T-helper 9 cell (primary cell): ENCODE measurements at places on chromosomes 3 and 15.

DNA sequence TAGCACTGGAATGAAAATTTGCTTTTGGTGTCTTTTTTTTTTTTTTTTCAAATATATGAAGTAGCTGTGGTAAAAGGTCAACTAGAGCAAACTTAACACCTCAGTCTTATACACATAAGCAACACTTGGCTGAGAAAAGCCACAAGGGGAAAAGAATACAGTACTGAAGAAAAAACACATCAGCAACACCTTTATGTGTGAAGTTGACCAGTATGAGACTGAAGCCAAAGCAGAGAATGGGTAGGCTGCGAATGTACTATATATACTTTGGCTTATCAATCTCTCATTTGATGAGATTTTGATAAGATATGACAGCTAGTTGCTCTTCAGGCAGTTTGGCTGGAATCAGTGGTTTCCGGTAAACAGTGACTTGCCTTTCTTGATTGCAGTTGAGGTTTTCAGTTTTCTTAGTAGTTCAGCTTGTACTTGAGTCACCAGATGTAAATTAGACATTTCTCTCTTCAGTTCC is 22.0 kb upstream of the ZCWPW2 start:
- no peak for DNase-seq

DNA sequence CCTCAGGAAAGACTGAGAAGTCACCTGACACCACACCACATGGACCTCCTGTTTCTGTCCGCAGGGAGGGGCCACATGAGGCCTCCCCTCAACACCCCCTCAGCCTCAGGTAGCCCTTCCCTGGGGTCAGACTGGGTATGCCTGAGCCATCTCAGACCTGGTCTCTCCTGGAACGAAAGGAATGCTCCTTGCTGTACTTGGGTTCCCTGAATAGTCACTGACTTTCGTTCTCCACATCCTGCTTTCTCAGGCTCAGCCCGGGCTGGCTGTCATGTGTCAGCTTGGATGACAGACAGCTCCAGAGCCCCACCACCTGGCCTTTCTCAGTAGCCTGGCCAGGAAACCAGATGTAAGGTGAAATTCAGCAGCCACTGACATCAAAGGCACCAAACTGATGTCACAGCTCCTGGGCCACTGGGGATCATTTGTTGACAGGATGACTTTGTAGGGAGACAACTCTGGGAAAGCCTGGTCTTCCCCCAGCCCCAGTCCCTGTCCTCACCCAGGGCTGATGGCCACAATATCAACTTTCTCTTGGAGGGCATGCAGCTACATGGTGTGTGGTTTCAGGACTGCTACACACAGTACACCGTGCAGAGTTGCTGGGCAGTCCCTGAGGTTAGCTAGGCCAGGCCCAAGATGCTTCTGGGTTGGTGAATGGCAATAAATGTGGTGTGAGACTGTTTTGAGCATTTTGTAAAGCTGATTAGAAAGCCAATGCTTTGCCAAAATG is 141.4 kb upstream of the MRPS22 start:
- no peak for DNase-seq

DNA sequence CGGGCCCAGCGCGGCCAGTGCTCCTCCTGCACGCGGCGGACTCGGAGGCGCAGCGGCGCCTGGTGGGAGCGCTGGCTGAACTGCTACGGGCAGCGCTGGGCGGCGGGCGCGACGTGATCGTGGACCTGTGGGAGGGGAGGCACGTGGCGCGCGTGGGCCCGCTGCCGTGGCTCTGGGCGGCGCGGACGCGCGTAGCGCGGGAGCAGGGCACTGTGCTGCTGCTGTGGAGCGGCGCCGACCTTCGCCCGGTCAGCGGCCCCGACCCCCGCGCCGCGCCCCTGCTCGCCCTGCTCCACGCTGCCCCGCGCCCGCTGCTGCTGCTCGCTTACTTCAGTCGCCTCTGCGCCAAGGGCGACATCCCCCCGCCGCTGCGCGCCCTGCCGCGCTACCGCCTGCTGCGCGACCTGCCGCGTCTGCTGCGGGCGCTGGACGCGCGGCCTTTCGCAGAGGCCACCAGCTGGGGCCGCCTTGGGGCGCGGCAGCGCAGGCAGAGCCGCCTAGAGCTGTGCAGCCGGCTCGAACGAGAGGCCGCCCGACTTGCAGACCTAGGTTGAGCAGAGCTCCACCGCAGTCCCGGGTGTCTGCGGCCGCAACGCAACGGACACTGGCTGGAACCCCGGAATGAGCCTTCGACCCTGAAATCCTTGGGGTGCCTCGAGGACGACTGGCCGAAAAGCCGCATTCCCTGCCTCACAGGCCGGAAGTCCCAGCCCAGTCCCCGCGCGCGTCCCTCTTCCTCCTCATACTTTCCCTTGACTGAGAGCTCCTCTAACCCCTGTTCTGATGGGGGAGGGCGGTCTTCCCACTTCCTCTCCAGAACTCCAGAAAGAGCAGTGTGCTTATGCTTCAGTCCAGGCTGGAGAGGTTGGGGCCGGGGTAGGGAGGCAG is 1.4 kb upstream of the IL17RC start:
- DNase-seq: peak; percentile 15

DNA sequence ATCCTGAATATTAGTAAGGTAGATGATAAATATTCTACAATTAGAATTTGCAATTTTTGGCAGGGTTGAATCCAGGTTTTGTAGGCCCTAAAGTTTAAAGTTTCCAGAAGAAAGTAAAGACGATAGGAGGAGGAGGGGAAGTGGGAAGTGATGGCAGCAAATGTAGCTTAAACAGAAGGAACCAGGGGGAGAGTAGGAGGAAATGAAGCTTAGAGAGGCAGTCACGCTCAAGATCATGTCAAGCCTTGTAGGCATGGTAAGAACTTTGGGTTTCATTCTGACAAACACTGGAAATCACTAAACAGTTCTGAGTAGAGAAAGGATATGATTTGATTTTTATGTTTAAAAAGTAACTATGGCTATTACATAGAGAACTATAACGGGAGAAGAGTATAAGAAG is 63.9 kb downstream of the NR2E3 start:
- DNase-seq: no peak

DNA sequence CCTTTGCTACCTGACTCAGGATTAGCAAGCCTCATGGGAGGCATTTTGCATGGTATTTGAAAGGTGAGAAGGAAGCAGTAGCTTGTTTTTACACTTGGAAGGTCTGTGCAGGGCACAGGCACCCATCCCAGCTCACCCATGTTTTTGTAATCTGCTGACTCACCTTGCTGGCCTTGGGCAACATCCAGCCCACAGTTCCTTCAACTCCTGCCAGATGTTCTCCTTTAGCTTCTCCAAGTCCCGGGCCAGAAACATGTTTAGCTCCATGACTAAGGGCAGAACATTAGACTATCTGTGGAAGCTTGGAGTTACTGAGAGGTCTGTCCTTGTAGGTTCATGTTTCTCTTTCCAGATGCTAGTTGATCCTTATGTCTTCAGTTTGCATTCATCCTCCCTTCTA is 12.4 kb upstream of the ZNF770 start:
- DNase-seq: no peak

- DNase-seq: no peak
These were observed 9.7 kb downstream of the TIMP4 start for GRCh38 chr3:12149029-12149428.

DNA sequence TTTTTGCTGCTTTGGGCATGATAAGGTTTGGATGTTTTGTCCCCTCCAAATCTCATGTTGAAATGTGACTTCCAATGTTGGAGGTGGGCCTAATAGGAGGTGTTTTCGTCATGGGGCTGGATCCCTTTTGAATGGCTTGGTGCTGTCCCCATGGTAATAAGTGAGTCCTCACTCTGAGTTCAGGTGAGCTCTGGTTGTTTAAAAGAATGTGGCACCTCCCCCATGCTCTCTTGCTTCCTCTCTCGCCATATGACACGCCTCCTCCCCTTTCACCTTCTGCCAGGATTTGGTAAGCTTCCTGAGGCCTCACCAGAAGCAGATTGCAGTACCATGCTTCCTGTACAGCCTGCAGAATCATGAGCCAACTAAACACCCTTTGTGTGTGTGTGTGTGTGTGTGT is 255.5 kb downstream of the EPHB1 start:
- no peak for DNase-seq

- DNase-seq: no peak
These were observed 145.0 kb downstream of the LRRK1 start for GRCh38 chr15:101063891-101064794.

DNA sequence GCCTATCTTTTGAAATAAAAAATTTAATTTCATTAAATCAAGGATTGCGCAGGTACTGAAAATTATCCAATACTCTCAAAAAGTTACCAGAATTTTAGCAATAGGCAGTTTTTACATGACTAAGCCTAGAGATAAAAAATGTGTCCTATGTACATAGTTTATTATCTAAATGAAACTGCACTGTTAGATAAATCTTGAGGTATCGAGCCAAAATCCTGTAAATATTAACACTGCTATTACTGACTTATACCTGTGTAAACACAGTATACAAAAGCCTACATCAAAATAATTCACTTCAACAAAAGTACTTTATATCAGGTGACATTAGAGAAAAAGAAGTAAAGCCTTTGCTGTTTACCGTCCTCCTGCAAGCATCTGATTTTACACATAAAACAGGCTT is 60.7 kb downstream of the TASOR start:
- DNase-seq: no peak

GRCh38 chr15:67931861-67932260 is 92.0 kb upstream of the RNU6-1 start:
- no peak for DNase-seq

GRCh38 chr3:159761369-159761768 is 227.3 kb upstream of the IL12A start:
- no peak for DNase-seq

- DNase-seq: no peak
These were observed 93.8 kb downstream of the RFTN1 start for GRCh38 chr3:16419640-16420241.

- no peak for DNase-seq
These were observed 1.2 kb upstream of the MLF1 start for GRCh38 chr3:158569794-158570193.

DNA sequence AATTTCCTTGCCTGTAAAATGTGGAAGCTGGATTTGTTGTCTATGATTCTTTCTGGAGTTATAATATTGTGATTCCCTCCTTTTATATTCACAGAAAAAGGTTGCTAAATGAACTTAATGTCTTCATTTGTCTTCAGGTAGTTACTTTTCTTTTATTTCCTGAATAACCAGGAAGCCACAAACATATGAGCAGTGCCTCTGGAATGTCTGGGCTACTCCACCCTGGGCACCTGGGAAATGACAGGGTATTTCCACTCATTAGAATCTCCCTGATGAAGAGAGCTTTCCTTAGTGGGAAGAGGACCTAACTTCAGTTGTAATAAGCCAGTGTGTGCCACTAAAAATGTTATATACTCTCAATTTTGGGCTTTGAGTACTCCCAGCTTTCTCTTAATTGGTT is 3.8 kb upstream of the SLMAP start:
- no peak for DNase-seq

DNA sequence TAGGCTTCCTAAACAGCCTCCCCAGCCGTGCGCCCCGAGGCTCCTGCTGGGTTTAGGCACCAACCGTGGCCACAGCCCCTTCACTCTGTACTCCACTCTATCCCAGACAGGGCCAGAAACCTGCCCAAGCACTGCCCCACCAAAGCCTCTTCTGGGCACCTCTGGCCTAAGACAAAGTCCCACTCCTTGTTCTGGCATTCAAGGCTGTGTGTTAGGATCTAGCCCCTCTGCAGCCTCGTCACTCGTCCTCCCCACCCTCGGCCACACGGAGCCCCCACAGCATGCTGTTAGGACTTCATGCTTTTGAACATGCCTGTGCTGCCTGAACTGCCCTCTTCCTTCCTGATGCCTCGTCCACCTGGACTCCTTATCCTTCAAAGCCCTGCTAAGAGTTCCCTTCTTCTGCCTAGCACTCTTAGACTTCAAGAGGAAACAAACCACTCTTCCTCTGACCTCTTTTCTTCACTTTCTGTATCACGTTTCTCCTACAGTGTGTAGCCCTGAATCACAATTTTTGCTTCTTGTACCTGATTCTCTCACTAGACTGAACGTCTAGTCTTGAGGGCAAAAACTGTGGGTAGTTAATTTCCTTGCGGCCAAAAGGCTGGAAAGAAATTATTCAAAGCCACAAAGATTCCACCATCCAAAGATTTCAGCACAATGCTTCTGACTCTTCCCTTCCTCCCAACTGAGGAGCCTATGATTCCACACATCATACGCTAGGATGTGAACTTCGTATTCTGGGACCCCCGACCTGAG is 28.6 kb downstream of the WNT7A start:
- DNase-seq: no peak

DNA sequence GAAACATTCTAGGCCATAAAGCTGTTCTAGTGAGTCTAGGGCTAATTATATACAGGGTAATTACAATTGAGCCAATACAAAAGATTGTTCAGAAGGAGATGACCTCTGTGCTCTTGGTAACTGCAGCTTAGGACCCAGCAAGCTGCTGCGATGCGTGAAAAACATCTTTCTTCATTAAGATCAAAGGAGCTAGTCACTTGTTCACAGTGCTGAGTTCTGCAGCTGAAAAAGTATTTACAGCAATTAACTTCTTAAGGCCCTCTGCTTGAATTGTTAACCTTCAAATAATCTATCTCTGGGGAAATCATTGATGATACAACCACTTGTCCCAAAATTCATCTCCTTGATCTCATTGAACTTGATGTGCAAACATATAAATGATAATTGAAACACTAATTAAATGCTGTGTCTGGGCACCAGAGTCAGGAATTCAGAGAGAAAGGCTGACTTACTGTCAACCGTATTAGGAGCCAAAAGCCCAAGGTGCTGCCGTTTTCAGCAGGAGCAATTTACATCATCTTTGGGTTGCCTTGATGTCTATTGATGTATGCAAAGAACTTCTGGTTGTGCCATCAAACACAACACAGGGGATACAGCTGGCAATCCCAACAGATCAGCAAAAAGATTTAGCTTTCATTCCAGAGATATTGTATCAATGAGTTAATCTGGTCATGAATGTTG is 213.0 kb downstream of the NECTIN3 start:
- DNase-seq: no peak

- no peak for DNase-seq
These were observed 117.0 kb downstream of the FILIP1L start for GRCh38 chr3:99997293-99997692.

GRCh38 chr3:194189243-194189791 is 53.4 kb downstream of the HES1 start:
- DNase-seq: no peak

- DNase-seq: no peak
These were observed 282.7 kb upstream of the MANF start for GRCh38 chr3:51102396-51102795.

DNA sequence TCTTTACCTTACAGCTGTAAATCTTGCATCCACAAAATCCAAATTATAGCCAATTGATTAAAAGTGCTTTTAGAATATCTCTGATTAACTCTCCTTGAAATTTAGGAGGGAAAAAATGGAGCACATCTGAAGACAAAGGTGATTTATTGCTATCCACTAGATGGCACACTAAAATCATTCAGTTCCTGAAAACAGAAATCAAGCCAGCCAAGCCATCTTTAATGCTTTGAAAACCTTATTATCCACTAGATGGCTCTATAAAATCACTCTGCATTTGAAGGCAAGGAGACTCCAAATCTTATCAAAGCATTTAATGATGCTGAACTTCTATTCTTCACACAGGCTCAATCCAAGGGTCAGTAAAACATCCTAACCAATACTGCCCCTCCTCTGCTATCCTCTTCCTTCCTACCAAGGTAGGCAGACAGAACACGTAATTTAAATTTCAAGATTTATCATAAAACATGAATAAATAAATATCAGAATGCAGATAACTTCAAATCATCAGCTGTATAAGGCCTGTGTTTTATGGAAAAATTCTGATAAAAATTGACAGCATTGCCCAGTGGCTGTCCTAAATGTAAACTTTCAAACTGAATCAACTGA is 48.4 kb downstream of the GOLIM4 start:
- no peak for DNase-seq

GRCh38 chr3:196175116-196175625 is 36.0 kb downstream of the ZDHHC19 start:
- DNase-seq: no peak
